ENCODE measurements at places on chromosomes 3 and 15. TPM values are rescaled to one million over a fixed set of nuclear protein-coding genes. Genes with fewer than 3 reads are reported as not detected.

- no peak overlapping the region for H3K4me3 ChIP-seq
- H3K36me3 ChIP-seq, result peaks cover 19% of the 10 kb centered on the region
- H3K4me1 ChIP-seq, result peaks cover 11% of the 10 kb centered on the region
- DNase-seq, result no peak
- no peaks in the 10 kb centered on the region for H3K27me3 ChIP-seq
These were observed 23.7 kb downstream of the ABHD2 start for GRCh38 chr15:89111961-89112340.

GRCh38 chr3:130820976-130821375 lies 72.9 kb upstream of the ATP2C1 start:
- H3K4me1 ChIP-seq, result no peaks in the 10 kb centered on the region
- no peaks in the 10 kb centered on the region for H3K36me3 ChIP-seq
- H3K4me3 ChIP-seq, result no peak overlapping the region
- no peak overlapping the region for H3K27ac ChIP-seq
- no peak for DNase-seq

DNA sequence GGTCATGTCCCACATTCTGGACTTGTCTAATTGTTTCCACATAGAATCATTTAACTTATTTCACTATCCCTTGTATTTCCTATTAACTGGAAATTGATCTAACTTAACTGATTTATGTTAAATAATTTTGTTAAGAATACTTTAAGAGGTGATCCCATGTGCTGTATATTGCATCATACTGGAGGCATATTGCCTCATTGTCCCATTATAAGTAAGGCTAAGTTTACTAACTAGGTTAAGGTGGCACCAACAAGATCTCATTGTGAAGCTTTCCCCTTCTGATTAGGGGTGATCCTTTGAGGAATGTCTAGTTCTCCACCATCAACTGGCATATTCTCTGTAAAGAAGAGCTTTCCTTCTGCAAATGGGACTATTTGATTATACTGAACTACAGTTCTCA lies 24.4 kb downstream of the MAP1A start:
- no peaks in the 10 kb centered on the region for H3K36me3 ChIP-seq
- no peak overlapping the region for H3K4me3 ChIP-seq
- DNase-seq, result no peak
- peaks cover 9% of the 10 kb centered on the region for H3K4me1 ChIP-seq
- H3K27ac ChIP-seq, result no peak overlapping the region

- H3K27me3 ChIP-seq, result no peaks in the 10 kb centered on the region
- no peak overlapping the region for H3K4me3 ChIP-seq
- DNase-seq, result no peak
- no peaks in the 10 kb centered on the region for H3K36me3 ChIP-seq
- H3K27ac ChIP-seq, result no peak overlapping the region
These were observed 276.0 kb downstream of the GBE1 start for GRCh38 chr3:81485444-81485865.

GRCh38 chr3:157131861-157132260 lies 28.1 kb downstream of the CCNL1 start:
- H3K27me3 ChIP-seq, result no peaks in the 10 kb centered on the region
- no peak for DNase-seq
- no peak overlapping the region for H3K4me3 ChIP-seq
- peak overlapping the region; percentile 92 for H3K27ac ChIP-seq
- peaks cover 97% of the 10 kb centered on the region for H3K4me1 ChIP-seq

Gene TRIM42
- not detected for total RNA-seq

Gene APOD
- not detected for total RNA-seq
